ENCODE measurements at places on chromosomes 6 and 20. TPM values are rescaled to one million over a fixed set of nuclear protein-coding genes. Genes with fewer than 3 reads are reported as not detected.

TMEM217 gene
- total RNA-seq = 2.0 TPM

LY6G5B gene
- 34.2 TPM for total RNA-seq

- no peak for DNase-seq
Measured at GRCh38 chr20:57647933-57648785, 27.9 kb upstream of the ZBP1 start.

- no peak for DNase-seq
Measured at GRCh38 chr6:168858926-168859325, 394.7 kb downstream of the THBS2 start.

- DNase-seq = no peak
Measured at GRCh38 chr6:74925683-74926082, 280.2 kb downstream of the COL12A1 start.

DNA sequence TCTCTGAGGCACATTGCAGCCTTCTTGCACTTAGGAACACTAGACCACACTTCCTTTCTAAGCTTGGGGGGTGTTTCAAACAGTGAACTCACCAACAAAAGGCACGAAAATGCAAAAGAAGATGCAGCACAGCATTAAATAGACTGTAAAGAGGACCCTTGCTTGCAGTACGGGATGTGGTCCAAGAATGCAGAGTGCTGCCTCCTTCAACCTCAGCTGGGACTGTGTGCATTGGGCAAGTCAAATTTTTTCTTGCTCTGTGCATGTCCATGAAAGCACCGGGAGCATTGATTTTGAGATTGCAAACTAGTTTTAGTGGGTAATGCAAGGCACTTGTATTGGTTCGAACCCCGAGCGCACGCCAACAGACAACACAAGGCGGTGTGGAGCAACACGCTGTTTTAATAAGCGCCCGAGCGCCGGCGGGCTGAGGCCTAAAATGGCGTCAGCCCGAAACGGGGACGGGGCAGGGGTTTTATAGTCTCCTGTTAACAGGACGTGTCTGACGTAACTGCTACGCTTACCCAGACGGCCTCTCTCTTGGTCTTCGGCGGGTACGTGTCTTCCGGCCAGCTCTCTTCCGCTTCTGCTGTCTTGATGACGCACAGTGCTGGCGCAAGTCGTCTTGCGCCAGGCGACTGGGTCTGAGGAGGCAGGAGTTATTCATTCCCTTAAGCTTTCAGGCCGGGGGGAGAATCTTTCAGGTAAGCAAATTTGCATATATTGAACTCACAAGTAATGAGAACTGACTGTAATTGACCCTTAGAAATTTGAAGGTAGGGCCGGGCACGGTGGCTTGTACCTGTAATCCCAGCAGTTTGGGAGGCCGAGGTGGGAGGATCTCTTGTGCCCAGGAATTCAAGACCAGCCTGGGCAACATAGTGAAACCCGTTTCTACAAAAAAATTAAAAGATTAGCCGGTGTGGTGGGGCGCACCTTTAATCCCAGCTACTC lies 18.7 kb upstream of the ZFP64 start:
- no peak for DNase-seq
